AG04450 (cell line): ENCODE measurements at places on chromosomes 11 and 22.

DNA sequence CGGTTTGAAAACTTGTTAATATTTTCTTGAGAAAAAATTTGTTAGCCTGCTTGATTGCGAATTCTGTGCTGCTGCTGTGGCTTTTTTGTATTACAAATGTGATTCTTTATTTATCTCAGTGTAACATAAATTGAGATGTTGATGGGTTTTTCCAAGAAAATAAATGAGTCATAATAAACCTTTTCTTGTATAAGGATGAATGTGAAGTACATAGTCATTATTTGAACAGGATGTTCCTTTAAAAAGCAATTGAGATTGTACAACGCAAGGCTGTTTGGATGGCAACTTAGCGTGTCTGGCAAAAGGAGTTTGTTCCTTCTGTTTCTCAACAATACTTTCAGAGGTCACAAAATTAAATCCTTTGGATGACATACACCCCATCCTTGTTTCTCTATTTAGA, 24.6 kb upstream of the CARD18 start:
- no peak for DNase-seq

GRCh38 chr11:83257761-83258168, 28.4 kb downstream of the CCDC90B start:
- DNase-seq: no peak

DNA sequence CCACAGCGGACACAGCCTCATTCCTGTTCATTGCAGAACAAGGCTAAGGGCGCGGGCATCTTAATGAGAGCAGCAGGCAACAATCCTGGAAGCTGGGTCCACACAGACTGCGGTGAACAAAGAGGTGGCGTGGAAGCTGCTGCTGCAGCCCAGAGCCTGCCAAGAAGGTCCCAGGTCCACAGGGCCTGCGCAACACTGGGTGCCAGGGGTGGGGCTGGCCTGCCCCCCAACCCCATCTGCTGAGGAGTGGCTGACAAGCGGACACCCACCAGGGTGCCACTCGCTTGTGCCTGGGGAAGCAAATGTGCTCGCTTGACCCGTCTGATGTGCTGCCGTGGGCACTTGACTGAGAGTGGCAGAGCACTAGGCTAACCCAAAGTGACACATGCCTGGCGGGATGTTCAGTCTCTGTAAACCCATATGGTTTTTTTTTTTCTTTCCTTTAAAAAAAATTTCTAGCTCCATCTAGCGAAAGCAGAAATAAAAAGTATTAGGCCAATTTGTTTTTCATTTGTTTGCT, 83.2 kb upstream of the PITPNB start:
- DNase-seq: no peak

- DNase-seq: no peak
Measured at GRCh38 chr22:25098445-25099081, 101.1 kb upstream of the CRYBB3 start.

DNA sequence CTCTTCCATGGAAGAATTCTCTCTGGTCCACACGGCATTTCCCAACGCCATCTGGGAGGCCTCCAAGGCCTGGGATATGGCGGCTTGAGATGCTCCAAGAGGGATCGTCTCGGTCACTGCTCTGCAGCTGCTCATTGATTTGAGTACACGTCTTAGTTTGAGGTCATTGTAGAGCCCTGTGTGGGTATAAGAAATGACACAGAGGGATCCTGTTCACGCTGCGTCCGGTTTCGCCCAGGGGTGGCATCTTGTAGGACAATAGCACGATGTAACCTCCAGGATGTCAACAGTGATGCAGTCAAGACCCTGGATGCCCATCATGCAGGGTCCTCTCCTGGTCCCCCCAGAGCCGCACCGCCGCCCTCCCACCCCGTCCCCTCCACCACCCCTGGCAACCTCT, 564.6 kb downstream of the BRD1 start:
- no peak for DNase-seq

- peak; percentile 89 for DNase-seq
Measured at GRCh38 chr11:65900125-65900898, at the start of gene FOSL1. FOSL1 (minus strand) TSS chr11:65900388; CDS start chr11:65900339, 49 bp downstream.

GRCh38 chr22:29503811-29504372, 23.9 kb downstream of the NEFH start:
- peak; percentile 63 for DNase-seq

DNA sequence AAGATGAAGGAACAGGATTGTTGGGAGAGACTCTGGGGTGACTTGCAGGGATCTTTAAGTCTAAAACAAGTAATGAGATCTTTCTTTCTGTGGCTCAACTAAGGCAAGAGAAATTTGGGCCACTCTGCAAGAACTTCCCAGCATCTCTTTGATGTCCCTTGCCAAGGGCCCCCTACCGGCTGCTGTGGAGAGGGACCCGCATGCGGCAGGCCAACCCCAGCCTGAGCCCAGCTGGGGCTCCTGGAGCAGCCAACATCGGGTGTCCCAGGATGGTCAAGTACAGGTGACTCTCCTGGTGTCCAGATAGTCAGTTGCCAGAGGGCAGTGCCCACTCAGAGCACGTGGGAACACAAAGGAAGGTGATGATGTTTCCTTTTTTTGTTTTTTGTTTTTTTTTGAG, 363.2 kb downstream of the TBC1D22A start:
- DNase-seq: no peak

DNA sequence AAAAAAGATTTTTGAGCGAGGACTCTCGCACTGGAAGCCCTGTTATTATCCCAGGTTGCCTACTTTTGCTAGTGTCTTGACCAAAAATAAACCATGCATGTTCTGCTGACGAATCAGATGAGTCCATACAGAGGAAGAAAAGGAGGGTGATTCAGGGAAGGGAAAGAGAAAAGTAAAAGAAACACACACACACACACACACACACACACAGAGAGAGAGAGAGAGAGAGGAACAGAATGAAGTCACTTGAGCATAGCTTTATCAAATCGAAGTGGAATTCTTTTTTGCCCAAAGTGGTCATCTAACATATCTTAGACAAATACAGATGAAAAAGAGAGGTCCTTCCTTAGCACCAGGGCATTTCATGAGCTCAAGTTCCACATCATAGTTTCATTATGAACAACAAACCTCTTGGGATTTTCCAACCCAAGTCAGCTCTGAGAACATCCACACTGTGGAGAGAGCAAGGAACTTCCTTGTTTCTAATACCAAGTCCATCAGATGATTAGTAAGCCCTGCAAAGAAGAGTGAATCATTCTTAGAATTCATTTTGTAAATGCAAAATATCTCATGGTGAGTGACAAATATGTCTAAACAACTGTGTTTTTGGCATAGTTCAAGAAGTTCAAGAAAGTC, 7.7 kb upstream of the MMP12 start:
- DNase-seq: no peak

- DNase-seq: no peak
Measured at GRCh38 chr11:13114566-13115379, 105.7 kb downstream of the RASSF10 start.

DNA sequence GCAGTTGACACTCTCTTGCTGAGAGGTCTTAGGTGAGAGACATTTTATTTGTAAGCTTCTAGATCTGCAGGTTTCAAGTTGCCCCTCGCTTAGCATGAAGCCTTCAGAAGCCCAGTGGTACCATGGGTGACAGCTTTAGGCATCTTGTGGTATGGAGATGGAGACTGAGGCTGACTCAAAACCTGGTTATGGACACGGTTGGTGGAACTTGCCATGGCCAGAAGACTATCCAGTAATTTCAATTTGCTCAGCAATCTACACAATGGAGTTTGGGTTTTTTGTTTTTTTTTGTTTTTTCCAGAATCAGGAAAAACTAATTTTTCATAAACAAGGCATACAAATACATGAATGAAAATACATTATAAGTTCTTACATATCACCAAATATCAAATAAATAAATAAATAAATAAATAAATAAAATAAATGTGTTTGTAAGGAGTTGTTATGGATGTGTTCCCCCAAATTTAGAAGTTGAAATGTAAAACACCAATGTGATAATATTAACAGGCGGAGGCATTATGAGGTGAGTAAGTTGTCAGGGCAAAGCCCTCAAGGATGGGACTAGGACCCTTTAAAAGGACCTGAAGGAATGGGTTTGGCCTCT, 22.6 kb downstream of the ETS1 start:
- no peak for DNase-seq

DNA sequence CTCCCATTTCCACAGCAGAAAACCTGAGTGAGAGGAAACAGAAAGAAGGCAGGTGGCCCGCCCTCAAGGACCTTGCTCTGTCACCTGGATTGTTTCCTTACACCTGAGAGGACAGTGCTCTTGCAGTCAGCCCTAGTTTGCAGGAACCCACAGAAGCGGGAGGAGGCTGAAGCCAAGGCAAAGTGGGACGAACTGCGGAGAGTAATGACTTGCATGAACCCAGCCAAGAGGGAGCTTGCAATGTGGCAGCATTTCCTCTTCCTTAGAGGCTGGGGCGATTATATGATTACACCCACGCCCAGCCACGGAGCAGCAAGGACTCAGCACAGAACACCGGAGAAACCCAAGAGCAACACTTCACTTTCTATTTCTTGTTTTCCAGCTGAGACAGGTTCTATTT, 102.6 kb downstream of the SPON1 start:
- DNase-seq: no peak

DNA sequence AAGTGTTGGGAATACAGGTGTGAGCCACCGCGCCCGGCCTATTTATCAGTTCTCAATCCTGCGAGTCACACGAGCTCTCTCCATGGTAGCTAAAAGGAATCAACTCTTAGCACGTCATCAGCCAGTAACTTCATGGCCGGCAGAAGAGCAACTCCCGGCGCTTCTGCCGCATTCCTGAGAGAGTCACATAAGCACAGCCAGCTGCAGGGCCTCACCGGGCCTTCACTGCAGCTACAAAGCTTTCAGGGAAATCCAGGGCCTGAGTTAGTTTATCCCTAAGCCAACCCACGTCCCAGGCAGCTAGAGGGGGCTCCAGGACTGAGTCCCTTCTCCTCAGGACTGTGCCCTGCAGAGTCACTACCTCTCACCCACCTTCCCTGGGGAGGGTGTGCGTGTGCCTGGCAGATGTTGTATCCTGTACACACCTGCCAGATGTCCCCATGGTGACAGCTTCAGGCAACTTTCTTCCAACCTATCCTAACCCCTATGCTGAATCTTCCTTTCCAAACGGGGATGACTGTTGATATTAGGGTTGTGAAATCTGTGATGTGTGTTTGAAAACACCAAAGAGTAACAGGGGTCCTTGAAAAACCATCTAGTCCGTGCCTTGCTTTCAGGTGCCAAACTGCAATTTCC, 45.9 kb upstream of the ARFGAP3 start:
- peak; percentile 66 for DNase-seq

- DNase-seq: no peak
Measured at GRCh38 chr11:41533761-41534160, 74.3 kb upstream of the LRRC4C start.

- no peak for DNase-seq
Measured at GRCh38 chr11:126477535-126478305, 122.2 kb downstream of the ST3GAL4 start.

DNA sequence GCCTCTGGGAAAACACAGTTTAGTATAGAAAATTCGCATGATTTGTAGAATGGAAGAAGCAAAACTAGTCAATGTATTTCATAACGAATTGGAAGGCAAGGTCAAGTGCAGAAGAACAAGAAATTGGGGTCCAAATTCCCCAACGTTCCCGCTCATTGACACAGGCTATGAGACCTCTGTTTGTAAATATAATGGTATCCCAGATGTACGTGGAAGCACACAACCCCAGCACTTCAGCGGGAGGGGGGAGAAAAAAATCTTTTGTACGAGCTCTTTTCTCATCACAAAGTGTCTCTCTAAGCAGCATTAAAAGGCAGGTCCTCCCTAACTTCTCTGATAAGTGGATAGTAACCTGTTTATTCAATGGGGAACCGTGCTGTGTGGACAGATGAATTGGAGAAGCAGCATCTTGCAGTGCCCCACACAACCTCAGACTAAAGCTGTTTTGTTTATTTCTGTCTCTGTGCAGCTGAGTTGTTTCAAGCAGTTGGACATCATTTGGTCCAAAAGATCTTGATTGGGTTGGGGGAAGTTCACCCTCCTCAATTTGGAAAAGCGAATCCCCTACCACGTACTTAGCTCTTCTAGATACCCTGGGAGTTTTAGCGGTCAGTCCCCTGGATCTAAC, 1.1 kb upstream of the GAB2 start:
- DNase-seq: no peak

- no peak for DNase-seq
Measured at GRCh38 chr22:31259798-31260473, 32.4 kb downstream of the PIK3IP1 start.

DNA sequence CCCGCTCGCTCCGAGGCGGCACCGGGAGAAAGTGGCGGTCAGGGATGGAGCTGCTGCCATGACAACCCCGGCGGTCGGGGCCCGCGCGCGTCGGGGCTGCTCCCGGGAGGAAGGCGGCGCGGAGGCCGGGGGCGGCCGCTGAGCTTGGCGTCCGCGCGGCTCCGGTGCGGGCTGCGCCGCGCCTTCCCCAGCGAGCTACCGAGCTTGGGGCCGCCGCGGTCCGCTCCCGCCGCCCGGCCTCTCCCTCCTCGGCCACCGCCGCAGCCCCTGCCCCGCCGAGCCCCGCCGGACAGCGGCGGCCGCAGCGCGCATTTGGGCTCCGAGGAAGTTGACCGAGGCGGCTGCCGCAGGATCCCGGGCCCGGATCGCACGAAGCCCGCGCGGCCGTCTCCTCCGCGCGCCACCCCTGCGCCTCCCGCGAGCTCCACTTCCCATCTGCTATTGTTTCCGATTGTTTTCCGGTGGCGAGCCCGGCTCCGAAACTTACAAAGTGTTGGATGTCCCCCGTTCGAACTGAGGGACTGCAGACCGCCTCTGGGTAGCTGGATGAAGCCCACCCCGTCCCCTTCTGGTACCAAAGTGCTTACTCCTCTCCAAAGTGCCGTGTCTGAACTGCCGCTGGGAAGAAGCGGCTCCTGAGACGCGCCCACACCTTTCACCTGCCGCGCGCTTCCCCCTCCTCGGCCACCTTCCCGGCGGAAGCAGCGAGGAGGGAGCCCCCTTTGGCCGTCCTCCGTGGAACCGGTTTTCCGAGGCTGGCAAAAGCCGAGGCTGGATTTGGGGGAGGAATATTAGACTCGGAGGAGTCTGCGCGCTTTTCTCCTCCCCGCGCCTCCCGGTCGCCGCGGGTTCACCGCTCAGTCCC, 540.3 kb downstream of the NTM start:
- no peak for DNase-seq

DNA sequence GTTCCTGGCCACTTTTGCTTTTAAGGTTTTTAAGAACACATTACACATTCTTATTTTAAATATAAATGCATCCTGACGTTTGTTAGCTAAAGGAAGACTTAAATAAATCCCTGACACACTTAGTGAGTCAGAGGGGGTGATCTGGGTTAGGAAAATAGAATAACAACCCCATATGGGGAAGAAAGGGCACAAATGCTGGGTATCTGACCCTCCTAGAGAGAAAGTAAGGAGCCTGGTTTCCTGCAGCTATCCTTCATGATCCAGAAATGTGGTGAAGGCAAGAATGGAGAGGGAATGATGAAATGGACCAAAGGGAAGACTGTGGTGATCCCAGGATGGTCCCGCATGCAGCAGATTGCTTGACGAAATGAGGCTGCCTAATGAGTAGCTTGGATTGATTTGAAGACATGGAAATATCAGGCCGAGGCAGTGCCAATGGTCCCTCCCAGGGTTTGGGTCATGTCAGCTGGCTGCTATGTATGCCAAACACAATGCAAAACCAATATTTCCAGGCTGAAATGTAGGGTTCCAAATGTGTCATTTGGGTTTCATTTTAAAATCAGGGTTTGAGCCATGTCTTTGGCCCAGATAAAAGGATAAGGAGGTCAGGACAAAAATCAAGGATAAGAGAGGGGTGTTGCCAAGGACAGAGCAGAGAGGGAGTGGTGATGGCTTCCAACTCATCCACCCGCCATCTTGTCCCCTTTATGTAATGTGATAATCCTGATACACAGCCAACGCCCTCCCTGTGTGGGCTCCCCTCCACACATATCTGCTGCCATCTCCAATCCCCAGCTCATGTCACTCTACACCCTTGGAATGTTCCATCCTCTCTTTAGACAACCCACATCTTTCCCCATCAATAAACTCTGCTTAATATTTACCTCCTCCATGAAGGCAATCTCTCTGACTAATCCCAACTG, 135.1 kb upstream of the PITPNB start:
- no peak for DNase-seq
